ENCODE measurements at places on chromosomes 5 and 9. TPM values are rescaled to one million over a fixed set of nuclear protein-coding genes. Genes with fewer than 3 reads are reported as not detected.

- no peak overlapping the region for H3K4me3 ChIP-seq
- no peaks in the 10 kb centered on the region for H3K36me3 ChIP-seq
- DNase-seq: no peak
- H3K27ac ChIP-seq: no peak overlapping the region
- H3K27me3 ChIP-seq: no peaks in the 10 kb centered on the region
- no peaks in the 10 kb centered on the region for H3K4me1 ChIP-seq
Measured at GRCh38 chr5:52334367-52334766, 453.3 kb upstream of the ITGA1 start.

GRCh38 chr9:37061768-37062167 is 27.7 kb upstream of the PAX5 start:
- H3K4me1 ChIP-seq: no peaks in the 10 kb centered on the region
- H3K36me3 ChIP-seq: no peaks in the 10 kb centered on the region
- H3K4me3 ChIP-seq: no peak overlapping the region
- no peak overlapping the region for H3K27ac ChIP-seq
- H3K27me3 ChIP-seq: peaks cover 51% of the 10 kb centered on the region

BHMT2 gene
- 0.20 TPM for total RNA-seq

DNM1 gene
- total RNA-seq: 12.0 TPM

- no peak for DNase-seq
- H3K4me3 ChIP-seq: no peak overlapping the region
- no peak overlapping the region for H3K27ac ChIP-seq
- H3K27me3 ChIP-seq: no peaks in the 10 kb centered on the region
- no peaks in the 10 kb centered on the region for H3K36me3 ChIP-seq
Measured at GRCh38 chr9:93670208-93671019, 94.0 kb downstream of the PHF2 start.

GRCh38 chr9:88583901-88584596 is 49.1 kb downstream of the NXNL2 start:
- H3K27me3 ChIP-seq: no peaks in the 10 kb centered on the region
- H3K36me3 ChIP-seq: no peaks in the 10 kb centered on the region
- no peak overlapping the region for H3K27ac ChIP-seq
- no peak overlapping the region for H3K4me3 ChIP-seq

COL27A1 gene
- total RNA-seq: 12.0 TPM

- peaks cover 13% of the 10 kb centered on the region for H3K27me3 ChIP-seq
- DNase-seq: no peak
- no peaks in the 10 kb centered on the region for H3K36me3 ChIP-seq
- no peaks in the 10 kb centered on the region for H3K4me1 ChIP-seq
Measured at GRCh38 chr5:111556501-111556900, 44.2 kb upstream of the STARD4 start.

DNA sequence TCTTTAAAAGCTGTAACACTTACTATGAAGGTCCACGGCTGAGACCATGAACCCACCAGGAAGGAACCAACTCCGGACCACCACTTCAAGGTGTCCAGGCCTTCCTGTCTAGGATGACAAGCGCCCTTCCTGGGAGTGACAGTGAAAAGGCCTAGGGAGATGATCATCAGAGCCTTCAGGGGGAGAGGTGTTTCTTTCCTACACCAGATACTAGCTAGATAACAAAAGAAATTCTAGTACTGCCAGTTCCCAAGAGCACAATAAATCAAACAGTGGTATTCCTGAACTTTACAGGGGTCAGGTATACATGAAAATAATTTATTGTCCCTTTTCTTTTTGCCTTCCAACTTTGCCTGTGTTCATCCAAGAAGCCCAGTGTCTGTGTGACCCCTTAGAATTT is 94.2 kb upstream of the NFIL3 start:
- no peaks in the 10 kb centered on the region for H3K4me1 ChIP-seq
- H3K27me3 ChIP-seq: no peaks in the 10 kb centered on the region
- H3K36me3 ChIP-seq: no peaks in the 10 kb centered on the region
- no peak for DNase-seq
- H3K4me3 ChIP-seq: no peak overlapping the region

DNA sequence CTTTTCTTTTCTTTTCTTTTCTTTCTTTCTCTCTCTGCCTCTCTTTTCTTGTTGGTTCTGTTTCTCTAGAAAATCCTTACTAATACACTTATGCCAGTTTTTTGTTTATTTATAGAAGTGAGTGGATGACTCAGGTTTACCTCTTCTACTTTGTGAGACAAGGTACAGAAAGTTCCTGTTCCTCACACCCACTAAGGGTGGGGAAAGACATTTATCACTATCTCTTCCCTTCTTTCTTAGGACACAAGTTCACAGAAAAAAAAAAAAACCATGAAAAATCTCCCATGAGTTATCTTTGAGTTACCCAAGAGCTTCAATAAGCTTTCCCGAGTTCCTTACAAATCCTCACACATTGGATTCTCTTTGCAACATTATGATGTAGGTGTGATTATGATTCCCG is 60.9 kb upstream of the CD180 start:
- H3K4me1 ChIP-seq: no peaks in the 10 kb centered on the region
- H3K36me3 ChIP-seq: no peaks in the 10 kb centered on the region
- DNase-seq: no peak
- H3K27ac ChIP-seq: no peak overlapping the region
- 0 out of 2 replicates have a peak, but pooled peaks cover 7% of the 10 kb centered on the region for H3K27me3 ChIP-seq
- H3K4me3 ChIP-seq: no peak overlapping the region

- no peaks in the 10 kb centered on the region for H3K27me3 ChIP-seq
- H3K36me3 ChIP-seq: no peaks in the 10 kb centered on the region
- no peak overlapping the region for H3K27ac ChIP-seq
- no peak overlapping the region for H3K4me3 ChIP-seq
- no peak for DNase-seq
Measured at GRCh38 chr9:127049044-127049443, 73.4 kb downstream of the ANGPTL2 start.

- H3K4me1 ChIP-seq: peaks cover 27% of the 10 kb centered on the region
- H3K27ac ChIP-seq: no peak overlapping the region
- no peaks in the 10 kb centered on the region for H3K27me3 ChIP-seq
Measured at GRCh38 chr5:178115814-178116142, 2.4 kb downstream of the N4BP3 start.

IFNA21 gene
- not detected for total RNA-seq

DNA sequence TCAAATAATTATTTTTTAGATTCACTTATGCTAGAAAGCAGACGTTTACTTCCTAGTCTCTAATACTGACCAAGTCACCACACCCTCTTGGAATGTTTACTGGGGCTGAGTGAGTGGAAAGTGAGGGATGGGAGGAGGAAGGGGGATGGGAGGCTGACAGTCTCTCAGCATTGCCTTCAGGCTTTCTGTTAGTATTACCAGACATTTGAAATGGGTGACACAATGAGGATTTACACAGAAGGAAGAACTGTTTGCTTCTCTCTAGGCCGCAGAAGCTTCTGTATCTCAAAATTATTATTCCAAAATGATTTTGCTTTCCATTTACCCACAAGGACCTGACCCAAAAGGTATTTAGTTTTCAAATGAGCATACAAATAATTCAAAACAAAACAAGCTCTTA is 232.8 kb upstream of the ZNF608 start:
- no peak overlapping the region for H3K4me3 ChIP-seq
- DNase-seq: no peak
- no peaks in the 10 kb centered on the region for H3K36me3 ChIP-seq
- H3K4me1 ChIP-seq: peaks cover 2% of the 10 kb centered on the region

DNA sequence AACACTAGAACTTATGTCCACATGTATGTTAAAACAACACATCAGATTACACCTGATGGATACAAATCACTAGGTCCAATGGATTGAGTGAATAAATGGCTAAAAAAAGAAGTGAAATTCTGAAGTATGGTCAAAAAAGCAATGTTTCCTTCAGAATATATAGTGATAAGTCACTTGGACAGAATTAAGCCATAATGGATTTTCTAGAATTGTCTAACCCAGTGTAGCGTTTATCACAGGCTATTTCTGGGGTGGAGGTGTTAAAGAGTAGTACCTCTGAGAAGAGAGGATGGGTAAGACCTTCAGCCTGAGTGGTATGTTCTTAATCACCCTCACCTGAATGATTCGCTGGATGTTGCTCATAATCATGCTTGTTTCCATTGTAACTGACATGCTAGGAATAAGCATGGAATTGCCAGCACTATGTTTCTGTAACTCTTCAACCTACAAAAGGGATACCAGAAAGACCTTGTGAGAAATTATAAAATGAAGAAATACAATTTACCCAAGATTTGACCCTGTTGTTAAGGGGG is 33.2 kb downstream of the SLC31A2 start:
- no peak overlapping the region for H3K4me3 ChIP-seq
- DNase-seq: no peak
- H3K27ac ChIP-seq: no peak overlapping the region
- peaks cover 18% of the 10 kb centered on the region for H3K36me3 ChIP-seq
- no peaks in the 10 kb centered on the region for H3K27me3 ChIP-seq
